ENCODE measurements at places on chromosomes 11 and 22. TPM values are rescaled to one million over a fixed set of nuclear protein-coding genes. Genes with fewer than 3 reads are reported as not detected.

Gene PHF21B
- total RNA-seq, result 1.4 TPM

DNA sequence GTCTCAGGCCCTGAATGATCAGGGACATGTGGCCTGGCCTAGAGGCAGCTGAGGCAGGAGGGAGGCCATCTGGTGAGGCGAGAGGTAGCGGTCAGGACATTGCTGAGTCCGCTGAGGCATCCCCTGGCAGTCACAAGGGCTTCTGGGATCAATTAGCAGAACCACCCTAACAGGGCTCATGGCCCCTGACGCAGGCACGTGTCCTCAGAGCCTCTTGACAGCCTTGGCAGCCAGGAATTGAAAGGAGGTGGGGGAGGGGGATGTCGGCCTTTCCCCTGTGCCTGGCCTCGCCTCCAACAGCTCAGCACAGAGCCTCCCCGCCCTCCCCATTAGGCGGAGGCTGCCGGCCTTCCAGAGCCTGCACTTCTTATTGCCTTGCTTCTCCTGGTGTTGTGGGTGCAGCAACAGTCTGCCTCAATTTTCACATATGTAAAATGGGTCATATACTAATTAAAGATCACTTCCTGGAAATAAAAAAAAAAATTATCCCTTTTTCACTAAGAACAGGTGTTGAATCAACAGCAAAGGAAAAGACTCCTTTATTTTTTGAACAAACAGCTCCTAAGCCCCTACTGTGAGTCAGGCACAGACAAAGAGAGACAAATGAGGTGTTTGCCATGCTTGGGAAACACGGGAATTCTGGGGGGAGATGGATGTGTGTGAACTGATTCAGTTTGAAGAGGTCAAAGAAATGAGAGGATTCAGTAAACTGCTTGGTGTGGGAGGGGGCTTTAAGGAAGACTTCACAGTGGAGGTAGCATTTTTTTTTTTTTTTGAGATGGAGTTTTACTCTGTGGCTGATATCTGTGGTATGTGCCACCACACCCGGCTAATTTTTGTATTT is 55.3 kb downstream of the NFAM1 start:
- DNase-seq, result peak; percentile 85

Gene CABP7
- not detected for total RNA-seq

Gene POLA2
- 4.5 TPM for total RNA-seq

- no peak for DNase-seq
Measured at GRCh38 chr11:3665336-3666022, 5.7 kb downstream of the CHRNA10 start.

Gene APOL3
- total RNA-seq, result 13.8 TPM

Gene CBX7
- total RNA-seq, result 62.0 TPM

Gene NRGN
- 2.8 TPM for total RNA-seq

Gene ABTB2
- total RNA-seq, result 27.0 TPM

DNA sequence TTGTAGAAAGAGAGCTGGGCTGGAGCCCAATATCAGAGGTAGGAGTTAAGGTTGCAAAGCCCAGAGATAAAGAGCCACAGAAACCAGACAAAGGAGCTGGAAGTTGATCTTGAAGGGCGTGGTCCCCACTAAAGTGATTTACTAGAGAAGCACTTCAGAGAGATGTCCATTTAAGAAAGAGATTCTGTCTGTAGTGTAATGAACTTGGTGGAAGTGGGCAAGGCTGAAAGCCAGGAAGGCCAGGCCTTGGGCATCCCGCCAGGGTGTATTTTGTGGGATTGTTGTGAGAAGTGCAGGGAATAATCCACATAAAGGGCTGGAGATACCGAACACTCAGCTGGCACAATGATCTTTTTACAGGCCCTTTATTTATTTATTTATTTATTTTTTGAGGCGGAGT is 1398.8 kb downstream of the TBC1D22A start:
- no peak for DNase-seq

DNA sequence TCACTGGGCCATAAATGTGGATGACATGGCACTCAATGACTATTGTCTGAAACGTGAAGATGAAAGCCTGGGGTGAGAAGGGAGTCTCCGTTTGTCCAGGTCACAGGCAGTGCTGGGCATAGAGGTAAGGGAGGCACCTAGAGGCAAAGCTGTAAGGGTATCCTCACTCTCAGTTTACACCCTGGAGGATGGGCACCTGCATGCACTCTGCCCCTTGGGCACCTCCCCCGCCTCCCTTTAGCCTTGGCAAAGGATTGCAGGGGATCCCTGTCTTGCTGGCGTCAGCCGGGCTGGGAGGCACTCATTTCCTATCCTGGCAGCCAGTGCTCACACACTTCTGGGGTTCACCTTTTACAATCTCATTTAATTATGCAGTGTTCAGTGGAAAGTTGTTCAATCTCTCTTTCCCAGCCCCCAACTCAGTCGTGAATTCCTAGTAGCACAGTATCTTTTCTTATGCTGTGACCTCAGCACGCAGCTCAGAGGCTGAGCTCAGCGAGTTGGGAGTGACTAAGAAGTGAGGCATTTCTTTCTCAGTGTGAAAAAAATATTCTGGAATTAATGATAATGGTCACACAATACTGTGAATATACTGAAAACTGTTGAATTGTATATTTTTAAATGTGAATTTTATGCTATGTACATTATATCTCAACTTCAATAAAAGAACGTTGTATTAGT is 866.6 kb downstream of the BRD1 start:
- DNase-seq, result peak; percentile 38

DNA sequence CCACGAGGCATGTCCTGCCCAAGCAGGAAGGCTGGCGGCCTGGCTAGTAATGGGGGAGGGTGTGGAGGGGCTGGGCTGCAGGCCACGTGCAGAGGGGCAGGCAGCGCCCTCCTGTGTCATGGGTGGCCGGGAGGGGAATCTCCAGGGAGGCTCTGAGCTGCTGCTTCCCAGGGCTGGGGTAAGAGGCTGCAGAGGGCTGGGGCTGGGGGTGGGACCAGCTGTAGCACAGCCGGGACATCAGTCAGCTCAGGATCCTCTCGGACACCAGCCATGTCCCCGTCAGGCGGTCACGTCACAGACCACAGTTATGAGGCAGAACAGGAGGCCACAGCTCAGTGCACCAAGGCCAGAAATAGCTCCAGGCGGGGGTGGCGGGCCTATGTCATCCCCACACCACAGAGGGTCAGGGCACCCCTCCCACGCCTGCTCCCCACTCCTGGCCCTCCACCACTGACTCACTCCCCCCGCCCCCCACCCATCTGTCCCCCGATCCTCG is 21.1 kb downstream of the RTN4R start:
- no peak for DNase-seq

Gene OR10A2
- not detected for total RNA-seq

Gene TMEM225
- total RNA-seq, result not detected

GRCh38 chr11:60981515-60981914 is 10.0 kb downstream of the CD6 start:
- DNase-seq, result no peak

Gene GLYAT
- not detected for total RNA-seq

DNA sequence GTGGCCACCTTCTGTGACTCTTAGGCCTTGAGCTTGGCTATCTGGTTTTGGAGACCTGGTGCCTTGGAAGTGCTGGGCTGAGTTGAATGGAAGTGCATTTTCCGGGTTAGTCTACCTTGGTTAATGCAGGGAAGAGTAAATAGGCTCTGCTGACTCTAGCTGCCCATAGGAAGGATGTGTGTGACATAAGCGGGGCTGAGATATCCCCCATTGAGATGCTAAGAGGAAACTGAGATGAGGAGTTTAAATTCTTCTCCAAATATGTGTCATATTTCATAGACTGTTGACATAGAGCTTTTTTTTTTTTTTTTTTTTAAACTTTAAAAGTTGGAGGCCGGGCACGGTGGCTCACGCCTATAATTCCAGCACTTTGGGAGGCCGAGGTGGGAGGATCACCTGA is 30.8 kb downstream of the ZNRF3 start:
- DNase-seq, result no peak

Gene P2RY2
- 9.5 TPM for total RNA-seq

Gene CNGA4
- not detected for total RNA-seq

DNA sequence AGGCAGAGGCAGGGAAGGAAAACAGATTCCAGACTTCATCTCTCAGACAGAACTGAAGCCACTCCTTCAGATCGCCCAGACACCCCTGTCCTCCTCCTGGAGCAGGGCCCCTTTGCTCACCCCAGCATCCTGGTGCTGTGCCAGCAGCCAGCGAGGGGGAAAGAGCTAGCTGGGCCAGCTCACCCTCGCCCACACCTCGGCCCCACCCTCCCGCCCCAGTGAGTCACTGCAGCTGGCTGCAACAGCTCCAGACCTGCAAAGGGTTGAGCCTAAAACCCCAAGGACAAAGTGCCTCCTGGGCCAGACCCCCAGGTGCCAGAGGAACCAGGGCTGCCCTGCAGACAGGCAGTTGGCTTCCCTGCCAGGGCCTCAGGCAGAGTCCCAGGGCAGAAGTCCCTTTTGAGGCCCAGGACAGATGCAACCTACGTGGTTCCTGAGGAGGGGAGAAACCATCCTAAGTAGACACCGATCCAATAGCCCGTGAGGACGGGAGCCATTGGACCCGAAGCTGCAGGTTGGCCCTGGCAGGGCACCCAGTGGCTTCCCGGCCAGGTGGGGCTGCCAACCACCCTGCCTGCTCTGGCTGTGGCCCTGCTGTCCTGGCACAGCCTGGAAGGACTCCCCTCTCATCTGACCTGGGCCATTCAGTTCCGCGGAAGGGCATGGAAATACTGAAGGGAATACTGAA is 7.2 kb downstream of the AHNAK start:
- DNase-seq, result no peak

DNA sequence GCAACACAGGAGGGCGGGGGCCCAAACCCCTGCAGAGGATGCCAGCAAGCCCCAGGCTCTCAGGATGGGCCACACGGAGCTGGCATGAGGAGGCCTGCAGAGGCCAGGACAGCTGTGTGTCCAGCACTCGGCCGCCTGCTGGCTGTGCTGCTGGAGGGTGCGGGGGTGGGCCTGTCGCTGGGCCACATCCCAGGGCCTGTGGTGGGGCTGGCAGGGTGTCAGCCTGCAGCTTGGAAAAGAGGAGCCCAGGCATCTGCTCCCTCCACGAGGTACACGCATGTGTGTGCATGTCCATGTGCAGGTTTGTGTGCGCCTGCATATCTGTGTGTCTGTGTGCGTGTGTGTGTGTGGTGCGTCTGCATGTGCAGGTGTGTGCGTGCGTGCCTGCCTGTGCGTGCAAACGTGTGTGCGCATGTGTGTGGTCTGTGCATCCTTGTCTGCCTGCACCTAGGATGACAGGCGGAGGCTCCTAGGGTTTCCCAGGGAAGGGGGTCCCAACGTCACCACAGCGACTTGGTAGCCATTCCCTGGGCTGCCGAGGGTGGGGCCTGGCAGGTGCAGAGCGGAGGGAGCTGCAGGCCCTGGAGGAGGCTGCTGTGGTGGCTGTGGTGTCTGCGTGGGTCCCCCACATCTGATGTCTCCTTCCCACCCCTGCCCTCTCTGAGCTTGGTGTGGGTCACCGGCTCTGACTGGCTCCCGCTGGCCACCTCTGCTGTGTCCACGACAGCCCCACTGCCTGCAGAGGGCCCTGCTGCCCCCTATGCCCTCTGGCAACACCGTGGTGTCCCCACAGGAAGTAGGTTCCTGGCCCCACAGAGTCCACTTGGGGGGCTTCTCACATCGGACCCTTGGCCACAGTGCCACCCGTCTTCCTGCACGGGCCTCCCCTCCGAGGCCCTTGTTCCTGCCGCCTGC is 17.1 kb downstream of the BRSK2 start:
- DNase-seq, result no peak

Gene HTR3A
- total RNA-seq, result 0.24 TPM

- DNase-seq, result peak; percentile 94
Measured at GRCh38 chr22:43829904-43830851, 18.1 kb upstream of the EFCAB6 start.

Gene CDC42EP2
- total RNA-seq, result 31.0 TPM

DNA sequence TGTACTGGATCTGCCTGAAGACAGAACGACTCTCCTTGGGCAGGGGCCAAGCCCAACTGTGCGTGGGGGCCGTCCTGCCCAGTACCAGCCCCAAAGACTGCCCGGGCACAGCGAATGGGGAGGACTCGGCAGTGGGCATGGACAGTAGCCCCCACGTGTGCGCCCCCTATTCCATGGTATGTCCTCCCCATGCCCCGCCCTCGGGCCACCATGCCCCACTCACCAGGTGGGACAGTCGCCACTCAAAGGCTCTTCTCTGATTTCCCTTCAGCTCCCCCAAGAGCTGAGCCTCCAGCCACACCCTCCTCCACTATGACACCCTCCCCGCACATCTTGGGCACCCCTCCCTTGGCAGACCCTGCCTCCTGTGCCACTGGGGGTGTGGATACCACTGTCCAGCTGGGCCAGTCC is 43.5 kb downstream of the GNB1L start:
- no peak for DNase-seq

- DNase-seq, result no peak
Measured at GRCh38 chr22:41781507-41781906, 19.0 kb upstream of the CCDC134 start.

- DNase-seq, result no peak
Measured at GRCh38 chr11:32891657-32892354, 805 bp upstream of the QSER1 start.

GRCh38 chr11:76150141-76150540 is 56.2 kb downstream of the WNT11 start:
- DNase-seq, result no peak

DNA sequence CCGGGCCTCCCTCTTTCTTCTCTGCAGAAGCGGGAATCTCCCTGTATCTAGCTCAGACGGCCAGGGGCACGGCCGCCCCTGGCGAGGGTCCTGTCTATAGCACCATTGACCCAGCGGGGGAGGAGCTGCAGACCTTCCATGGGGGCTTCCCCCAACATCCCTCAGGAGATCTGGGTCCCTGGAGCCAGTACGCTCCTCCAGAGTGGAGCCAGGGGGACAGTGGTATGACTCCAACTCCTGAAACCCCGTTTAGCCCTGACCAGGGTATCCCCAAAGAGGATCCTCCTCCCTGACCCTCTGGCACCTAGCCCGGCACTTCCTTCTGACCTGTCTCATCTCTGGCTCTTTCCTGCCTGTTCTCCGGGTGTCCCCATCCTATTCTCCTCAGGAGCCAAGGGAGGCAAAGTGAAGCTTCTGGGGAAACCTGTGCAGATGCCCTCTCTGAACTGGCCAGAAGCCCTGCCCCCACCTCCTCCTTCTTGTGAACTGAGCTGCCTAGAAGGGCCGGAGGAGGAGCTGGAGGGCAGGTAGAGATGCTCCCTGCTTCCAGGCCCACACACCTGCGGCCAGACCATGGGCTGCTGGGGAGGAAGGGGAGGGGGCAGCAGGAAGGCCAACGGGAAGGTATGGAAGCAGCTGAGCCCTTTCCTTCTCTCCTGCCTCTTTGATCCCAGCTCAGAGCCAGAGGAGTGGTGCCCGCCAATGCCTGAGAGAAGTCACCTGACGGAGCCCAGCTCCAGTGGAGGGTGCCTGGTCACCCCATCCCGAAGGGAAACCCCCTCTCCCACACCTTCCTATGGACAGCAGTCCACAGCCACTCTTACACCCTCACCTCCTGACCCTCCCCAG is 12.9 kb downstream of the ROBO3 start:
- DNase-seq, result no peak

Gene SYT13
- total RNA-seq, result 11.4 TPM

Gene CDON
- 17.6 TPM for total RNA-seq

GRCh38 chr22:24580276-24580675 is 12.6 kb downstream of the LRRC75B start:
- no peak for DNase-seq

Data from right atrium auricular region (tissue), 2 donors.